DMS79 (cell line): ENCODE measurements at places on chromosomes 16 and 17.
A peak's percentile ranks its signal among the peaks of the same experiment; 100 is the strongest.

DNA sequence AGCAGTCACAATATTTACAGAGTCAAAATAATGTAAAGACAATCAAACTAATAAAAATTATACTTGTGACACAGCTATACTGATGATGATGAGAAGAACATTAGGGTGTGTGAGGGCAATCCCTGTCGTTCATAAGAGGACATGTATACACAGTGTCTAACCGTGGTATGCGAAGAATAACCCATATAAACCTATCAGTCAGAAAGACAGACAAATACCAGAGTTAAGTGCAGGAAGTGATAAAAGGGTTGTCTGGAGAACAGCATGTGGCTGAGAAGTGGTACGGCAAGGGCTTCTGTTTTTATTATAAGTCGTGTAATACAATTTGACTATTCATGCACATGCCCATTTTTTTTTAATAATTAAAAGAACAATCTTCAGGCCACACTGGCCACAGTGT is 46.7 kb downstream of the LMF1 start:
- DNase-seq, result no peak

- no peak for DNase-seq
These were observed 27.6 kb downstream of the CYB561 start for GRCh38 chr17:63418540-63418939.

- DNase-seq, result no peak
These were observed 126.6 kb downstream of the ANKRD11 start for GRCh38 chr16:89363621-89364393.

DNA sequence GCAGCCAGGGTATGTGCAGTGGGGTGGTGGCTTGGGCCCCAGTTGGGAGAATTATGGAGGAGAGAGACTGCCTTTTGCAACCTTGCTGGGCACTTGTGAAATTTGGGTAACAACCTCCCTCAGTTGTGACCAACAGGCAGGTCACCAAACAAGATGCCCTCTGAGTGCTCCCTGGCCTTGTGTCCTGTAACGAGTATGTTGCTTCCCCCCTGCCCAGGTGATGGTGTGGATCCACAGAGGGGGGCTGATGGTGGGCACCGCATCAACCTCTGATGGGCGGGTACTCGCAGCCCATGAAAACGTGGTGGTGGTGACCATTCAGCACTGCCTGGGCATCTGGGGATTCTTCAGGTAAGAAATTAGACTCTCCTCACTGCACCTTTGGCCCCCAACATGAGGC is 74.3 kb downstream of the SLC6A2 start:
- no peak for DNase-seq

DNA sequence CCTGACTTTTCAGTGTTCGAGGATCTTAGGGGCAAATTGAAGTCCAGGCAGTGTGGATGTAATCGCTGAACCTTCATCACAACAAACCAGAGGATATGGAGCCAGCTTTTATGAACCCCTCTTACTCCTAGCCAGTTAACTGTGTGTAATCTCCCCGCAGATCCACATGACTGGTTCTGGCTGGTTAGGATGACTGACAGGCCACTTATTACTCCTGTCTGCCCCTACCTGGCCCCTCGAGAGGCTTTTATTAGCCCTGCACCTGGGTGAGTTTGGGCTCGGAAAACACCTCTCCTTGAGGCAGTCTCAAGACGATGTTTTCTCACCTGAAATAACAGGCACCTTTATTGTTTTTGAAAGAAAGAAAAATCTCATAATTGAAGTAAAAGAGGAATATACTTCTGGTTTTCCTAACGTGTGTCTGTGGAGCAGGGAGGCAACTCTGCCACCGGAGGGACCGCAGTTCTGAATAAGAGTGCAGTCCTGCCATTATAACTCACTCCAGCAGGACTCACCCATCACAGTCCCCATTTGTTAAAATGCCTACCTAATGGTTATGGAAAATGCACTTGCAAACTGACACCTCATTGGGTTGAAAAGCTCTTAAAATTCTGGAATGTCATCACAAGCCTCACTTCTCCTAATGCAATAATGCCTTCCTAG is 291.9 kb upstream of the N4BP1 start:
- DNase-seq, result peak; percentile 9
